Uterus (tissue), 4 donors: ENCODE measurements at places on chromosomes 1 and 21.
A peak's percentile ranks its signal among the peaks of the same experiment; 100 is the strongest.

DNA sequence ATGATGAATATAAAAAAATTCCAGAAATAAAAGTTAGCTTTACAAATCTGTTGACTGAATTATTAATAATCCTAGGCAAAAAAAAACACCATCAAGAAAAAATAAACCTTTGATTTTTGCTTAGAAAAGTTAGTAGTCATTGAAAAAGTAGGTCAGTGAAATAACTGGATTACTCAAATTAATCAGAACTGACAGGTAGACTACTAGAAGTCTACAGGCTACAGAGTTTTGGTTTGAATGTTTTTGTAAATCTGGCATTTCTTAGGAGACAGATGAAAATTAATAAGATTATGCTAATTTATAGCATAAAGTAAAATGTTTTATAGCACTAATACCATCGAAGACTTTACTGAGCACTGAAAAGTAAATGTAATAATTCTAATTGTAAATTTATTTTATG is 511.9 kb downstream of the PTPRC start:
- DNase-seq, result no peak

GRCh38 chr1:201229771-201230635 is 39.4 kb downstream of the IGFN1 start:
- no peak for DNase-seq

- peak; percentile 70 for DNase-seq
Measured at GRCh38 chr1:70504821-70505193, 93.7 kb downstream of the CTH start.

DNA sequence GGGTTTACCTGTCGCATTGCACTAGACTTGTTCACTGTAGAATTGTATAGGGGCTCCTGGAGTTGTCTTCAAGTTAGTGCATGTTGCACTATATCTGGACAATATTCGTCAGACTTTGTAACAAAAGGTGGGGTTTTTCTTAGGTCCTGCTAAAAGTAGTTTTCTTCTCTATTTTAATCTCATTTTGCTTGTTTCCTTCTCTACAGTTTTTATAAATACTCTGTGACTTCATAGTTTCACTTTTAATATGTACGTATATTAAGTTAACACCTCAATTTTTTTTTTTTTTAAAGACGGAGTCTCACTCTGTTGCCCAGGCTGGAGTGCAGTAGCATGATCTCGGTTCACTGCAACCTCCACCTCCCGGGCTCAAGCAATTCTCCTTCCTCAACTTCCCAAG is 26.5 kb upstream of the MRPS6 start:
- DNase-seq, result no peak

- DNase-seq, result peak; percentile 40
Measured at GRCh38 chr1:61241411-61241838, 159.1 kb downstream of the NFIA start.

DNA sequence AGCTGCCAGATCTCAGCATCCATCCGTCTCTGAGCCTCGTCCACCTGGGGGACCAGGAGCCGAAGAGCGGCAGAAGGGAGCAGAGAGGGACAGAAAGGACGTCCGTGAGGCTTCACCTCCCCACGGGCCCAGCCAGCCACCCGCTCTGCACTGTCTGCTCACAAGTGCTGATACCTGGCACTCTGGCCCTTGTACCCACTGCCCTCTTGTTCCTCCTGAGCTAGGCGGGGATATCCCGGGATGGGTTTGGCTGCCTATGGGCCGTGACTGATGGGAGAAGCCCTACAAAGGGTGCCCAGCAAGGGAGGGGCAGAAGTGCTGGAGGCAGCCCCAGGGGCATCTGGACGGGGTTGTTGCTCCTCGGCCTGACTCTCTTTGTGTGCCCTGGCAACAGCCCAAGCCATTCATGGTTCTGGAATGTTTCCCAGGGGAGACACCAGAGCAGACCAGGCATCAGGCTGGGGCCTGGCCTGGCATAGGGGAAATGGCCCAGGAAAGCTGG is 57.6 kb downstream of the LDLRAD2 start:
- DNase-seq, result peak; percentile 78

GRCh38 chr21:36047139-36047538 is 13.2 kb downstream of the SETD4 start:
- no peak for DNase-seq

- DNase-seq, result no peak
Measured at GRCh38 chr1:245983294-245983967, 523.6 kb downstream of the SMYD3 start.

- no peak for DNase-seq
Measured at GRCh38 chr1:241902391-241903065, 54.5 kb downstream of the EXO1 start.

- no peak for DNase-seq
Measured at GRCh38 chr1:70941563-70941962, 106.1 kb downstream of the PTGER3 start.

DNA sequence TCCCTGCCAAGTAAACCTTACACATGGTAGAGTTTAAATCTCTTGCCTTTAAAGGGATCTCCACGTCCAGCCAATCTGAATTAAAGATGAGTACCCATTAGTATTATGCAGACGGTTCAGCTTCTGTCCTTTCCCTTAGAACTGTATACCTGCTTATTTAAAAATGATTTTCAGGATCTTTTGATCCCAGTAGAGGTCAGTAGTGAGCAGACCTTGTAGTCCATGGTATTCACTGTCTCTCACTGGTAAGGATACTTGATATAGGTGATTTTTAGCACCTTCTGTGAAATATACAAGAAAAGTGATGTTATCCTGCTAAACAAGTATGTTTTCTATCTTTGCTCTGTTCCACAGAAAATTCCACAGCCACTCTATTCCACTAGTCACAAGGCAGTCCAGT is 1211.6 kb upstream of the ADGRL4 start:
- DNase-seq, result no peak

GRCh38 chr1:9086796-9087195 is 17.4 kb upstream of the SLC2A5 start:
- no peak for DNase-seq

- DNase-seq, result no peak
Measured at GRCh38 chr1:181630838-181631237, 147.5 kb downstream of the CACNA1E start.

DNA sequence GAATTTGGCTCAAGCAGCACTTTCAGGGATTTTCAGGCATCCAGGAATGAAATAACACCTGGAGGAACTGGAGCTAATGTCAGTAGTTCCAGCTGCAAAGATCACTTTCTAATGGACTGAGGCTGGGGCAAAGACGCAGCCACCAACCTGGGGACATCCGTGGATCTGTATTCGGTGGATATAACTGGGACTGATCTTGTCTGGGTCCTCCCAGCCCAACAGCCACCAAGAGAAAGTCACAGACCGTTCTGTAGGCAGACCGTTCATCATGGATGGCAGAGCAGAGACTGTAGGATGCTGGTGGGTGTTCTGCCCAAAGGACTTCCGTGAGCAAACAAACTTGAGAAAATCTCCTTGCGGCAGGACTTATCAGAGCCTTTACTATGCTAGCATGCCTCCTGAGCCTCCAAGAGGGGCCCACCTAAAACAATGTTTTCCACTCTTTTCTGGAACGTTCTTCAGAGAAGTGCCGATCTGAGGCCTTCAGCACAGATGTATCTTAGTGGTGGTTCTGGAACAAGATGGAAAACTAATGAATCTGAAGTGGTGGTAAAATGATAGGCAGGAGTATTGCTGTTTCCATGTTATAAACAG is 86.1 kb upstream of the KLHDC7A start:
- DNase-seq, result no peak

DNA sequence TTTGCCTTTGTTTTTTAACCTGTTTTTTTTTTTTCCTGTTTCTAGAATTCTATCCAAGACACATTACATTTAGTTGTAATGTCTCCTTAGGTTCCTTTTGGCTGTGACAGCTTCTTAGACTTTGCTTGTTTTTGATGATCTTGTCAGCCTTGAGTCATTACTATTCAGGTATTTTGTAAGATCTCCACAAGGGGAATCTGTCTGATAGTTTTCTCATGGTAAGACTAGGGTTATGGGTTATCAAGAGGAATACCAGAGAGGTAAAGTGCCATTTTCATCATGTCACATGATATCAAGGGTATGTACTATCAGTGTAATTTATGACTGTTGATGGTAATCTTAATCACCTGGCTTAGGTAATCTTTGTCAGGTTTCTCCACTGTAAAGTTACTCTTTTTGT is 99.1 kb upstream of the GFI1 start:
- no peak for DNase-seq

- no peak for DNase-seq
Measured at GRCh38 chr1:228339059-228339704, 67.5 kb downstream of the TRIM11 start.

DNA sequence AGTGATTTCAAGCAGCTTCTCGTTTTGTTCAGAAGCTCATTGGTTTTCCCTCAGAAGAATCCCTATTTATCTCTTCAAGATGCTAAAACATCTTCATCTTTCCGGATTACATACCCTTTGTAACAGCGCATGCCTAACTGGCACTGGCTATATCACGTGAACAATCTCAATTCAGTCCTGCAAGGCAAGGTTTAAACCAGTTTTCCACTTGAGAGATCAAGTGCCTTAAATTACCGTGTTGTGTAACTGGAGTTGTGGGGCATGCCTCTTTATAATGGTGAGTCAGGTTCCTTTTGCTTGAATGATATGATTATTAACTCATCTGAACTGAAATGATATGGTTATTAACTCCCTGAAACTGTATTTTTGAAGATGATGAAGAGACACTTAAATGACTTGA is 11.0 kb upstream of the ZFP69B start:
- DNase-seq, result no peak

DNA sequence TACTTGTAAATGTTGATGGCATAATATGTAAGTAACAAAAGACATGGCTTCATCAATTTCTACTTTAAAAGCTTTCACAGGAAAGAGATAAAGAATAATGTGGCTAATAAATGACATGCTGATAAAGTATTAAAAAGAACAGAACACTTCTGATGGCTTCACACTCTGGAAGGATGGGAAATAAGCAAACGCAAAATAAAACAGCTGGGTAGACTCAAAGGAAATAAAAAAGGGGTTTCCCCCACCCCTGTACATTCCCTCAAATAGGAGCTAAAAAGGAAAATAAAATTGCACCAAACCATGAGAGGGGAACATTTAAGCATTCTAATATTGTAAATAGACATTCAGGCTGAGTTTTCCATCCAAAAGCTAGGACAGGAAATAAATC is 27.0 kb upstream of the DYRK1A start:
- no peak for DNase-seq

DNA sequence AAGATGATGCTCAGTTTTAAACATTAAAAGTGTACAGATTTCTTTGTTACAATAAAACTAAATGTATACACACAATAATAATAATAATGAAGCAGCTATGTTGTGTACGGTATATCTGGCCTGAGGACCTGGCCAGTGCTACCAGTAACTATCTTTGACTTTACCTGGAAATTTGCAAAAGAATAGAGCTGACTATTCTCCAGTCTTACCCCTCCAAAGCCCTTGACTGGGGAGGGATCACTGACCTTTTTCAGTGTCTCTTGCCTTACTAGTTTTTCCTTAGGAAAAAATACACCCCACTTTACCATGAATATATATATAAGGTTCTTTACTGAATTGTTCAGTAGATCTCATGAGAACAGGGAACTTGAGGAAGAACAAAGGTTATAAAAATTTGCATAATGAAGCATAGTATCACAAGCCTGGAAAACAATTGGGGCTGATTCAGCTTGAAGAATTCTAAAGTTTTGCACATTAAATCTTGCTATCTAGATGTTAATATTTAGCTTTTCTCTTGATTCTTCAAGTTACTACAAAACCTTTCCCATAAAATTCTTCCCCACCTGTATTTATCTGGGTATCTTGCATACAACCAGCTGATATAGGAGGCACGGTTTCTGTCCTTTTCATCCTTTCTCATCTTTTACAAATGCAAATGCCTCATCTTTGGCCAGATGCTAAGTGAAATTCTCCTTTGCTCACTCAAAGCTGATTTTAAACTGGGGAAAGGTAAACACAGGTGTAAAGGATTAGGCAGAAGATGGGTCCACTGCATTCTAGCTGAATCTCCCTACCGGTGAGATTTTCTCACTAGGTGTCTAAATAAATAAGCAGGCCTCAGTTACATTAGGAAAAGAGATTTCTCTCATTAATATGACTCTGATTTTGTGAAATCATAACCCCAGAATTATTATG is 25.0 kb upstream of the SLAMF1 start:
- DNase-seq, result no peak

- no peak for DNase-seq
Measured at GRCh38 chr1:160630523-160631451, 16.1 kb downstream of the SLAMF1 start.

DNA sequence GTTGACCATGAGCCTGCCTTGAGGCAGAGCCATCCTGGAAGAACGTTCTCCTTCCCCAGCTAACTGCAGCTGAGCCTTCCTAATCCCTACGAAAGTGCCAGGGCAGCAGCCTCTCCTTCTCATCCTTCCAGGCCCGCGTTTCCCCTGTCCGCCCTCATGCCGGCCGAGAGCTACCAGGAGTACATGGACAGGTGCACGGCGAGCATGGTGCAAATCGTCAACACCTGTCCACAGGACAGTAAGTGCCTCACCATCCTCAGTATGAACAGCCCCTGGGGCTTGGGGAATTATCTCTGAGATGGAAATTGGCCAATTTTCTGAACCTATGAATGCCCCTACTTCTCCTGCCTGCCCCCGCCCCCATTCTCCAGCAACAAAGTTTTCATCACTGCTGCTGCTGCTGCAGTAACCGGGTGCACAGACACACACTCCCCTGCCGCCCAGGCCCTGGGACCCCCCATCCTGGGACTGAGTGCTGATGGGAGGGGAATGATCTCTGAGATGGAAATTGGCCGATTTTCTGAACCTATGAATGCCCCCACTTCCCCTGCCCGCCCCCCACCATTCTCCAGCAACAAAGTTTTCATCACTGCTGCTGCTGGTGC is 39.6 kb downstream of the UBASH3A start:
- DNase-seq, result no peak

DNA sequence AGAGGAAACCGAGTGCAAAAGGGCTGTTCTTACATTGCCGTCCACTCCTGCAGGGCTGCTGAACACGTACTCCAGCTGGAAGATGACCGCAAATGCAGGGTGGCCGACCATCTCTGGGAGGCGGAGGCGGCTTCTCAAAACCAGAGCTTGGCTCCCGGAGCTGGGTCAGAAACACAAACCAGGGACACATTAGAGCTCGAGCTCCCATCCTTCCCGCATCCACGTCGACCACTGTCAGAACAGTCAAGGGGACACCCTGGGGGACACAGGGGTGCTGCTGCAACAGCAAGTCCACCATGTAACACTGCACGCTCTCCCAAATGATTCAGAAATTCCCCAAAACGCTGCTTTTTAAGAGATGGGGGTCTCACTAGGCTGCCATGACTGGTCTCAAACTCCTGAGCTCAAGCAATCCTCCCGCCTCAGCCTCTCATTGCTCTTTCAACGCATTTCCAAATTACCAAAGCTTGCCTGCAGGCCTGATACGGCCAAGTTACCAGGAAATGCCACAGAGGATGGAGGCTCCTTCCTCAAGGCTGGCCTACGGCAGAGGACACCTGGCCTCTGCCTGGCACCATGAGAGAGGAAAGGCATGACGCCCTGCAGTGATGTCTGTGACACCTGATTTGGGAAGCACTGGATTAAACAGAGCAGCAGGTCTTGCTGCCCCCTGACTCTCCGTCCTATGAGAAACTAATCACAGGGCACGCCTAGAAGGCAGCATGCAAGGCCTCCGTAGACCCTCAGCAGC is 45.0 kb downstream of the NPHP4 start:
- DNase-seq, result no peak

GRCh38 chr1:229863651-229864545 is 203.1 kb upstream of the GALNT2 start:
- DNase-seq, result no peak

GRCh38 chr1:10947691-10948462 is 64.6 kb upstream of the TARDBP start:
- no peak for DNase-seq
